Hepatocyte (in vitro differentiated cells): ENCODE measurements at places on chromosomes 2 and 18. TPM values are rescaled to one million over a fixed set of nuclear protein-coding genes. Genes with fewer than 3 reads are reported as not detected.
A peak's percentile ranks its signal among the peaks of the same experiment; 100 is the strongest.

DNA sequence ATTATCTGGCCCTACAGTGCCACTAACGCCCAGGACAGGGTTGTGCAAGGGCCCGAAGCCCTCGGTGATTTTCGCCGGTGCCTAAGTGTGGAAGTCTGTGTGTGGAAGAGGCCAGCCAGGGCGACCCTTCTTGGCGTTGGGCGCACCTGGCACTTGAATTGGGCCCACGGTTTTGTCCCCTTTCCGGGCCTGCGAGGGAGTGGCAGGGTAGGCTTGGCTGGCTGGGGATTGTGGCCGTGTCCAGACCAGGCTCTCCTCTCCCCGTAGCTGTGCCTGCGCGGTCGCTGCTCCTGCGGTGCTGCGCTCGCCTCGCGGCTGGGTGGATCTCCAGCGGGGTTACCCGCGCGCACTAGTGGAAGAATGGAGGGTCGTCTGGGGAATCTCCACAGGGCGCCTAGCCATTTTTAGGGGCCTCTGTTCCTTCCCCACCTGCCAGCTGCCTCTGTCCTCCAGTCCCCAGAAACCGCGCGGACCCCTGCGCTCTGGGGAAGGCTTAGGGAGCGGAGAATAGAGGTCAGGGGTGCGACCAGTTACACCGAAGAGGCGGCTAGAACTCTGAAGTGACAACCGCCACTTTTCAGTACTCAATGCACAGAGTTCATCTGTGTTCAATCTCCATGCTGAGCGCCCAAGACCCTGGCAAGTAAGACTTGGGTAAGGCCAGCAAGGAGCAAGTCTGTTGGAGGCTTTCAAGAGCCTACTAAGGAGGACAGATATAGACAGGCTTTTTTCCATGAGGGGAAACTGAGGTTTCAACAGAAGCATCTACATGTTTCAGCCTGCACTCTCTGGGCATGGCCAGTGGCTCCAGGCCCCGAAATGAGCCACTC is 16.0 kb downstream of the EVX2 start:
- no peak for DNase-seq

DNA sequence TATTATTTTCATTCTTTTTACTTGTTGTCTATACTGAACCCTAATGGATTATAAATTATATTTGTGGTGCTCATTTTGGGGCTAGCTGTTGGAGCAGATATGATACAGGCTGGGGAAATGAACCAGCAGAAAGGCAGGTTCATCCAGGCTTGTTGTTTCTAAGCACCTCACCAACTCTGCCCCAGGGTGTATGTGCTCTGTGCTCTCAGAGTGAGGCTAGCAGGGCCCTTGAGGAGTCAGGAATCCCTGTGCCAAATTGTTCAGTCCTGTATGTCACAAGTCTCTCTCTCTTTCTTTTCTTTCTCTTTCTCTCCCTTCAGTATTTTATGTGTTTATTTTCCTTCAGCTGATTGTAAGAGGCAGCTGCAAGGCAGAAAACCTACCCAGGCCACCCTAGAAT is 181.1 kb upstream of the DPP10 start:
- no peak for DNase-seq

DNA sequence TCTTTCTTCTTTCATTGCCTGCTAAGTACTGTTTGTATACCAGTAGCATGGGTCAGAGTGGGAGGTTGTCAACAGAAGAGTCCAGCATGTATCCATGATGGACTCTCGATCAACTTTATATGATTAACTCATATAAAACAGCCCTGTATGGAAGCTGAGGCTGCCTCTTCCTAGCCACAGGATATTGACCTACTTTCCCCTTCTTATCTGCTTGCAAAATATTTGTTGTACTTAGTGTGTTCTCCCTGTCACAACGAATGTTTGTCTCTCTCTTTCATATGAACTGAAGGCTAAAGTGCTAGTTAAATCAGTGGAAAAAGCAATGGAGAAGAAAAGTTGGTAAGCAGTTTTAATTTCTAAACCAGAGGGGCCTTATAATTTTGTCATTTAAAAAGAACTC is 17.8 kb downstream of the MYO1B start:
- DNase-seq = no peak

GRCh38 chr2:44623622-44624351 is 262.0 kb downstream of the CAMKMT start:
- no peak for DNase-seq

DNA sequence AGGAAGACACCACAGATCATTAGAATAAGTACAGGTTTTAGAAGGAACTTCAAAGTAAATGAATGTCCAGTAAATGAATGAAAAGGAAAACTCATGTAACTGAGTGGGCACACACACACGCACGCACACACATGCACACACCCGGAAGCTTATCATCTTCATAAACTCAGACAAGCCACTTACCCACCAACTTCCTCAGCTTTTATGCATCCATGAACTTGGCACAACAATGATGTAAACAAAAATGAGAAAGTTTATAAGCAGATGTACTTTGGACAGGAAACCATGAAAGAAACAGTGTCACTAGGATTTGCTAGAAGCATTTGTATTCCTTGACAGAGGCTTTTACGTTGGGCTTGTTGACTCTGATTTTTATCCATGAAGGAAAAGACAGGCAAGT is 23.2 kb downstream of the RNF152 start:
- no peak for DNase-seq

- DNase-seq = no peak
Observed at GRCh38 chr2:240635998-240636547, 10.8 kb downstream of the GPR35 start.

DNA sequence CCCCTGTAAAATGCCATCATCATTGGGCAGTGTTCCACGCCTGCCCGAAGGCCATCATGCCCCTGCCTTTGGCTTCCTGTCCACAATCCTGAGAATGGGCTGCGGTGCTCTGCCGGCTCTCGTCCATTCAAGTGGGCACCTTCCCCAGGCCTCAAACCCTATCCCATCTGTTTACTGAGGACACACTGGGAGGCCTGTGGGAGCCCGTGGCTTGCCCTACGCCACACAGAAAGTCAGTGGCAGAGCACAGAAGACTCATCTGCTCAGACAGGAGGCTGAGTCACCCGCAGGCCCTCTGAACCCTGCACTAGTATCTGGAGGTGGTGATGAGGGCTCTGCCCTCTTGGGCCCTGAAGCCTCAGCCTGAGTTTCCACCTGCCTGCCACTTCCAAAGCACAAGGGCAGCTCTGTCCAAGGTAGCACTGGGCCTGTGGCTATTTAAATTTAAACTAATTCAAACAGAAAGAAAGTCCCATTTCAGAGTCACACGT is 19.1 kb upstream of the ANKRD53 start:
- peak; percentile 2 for DNase-seq

DNA sequence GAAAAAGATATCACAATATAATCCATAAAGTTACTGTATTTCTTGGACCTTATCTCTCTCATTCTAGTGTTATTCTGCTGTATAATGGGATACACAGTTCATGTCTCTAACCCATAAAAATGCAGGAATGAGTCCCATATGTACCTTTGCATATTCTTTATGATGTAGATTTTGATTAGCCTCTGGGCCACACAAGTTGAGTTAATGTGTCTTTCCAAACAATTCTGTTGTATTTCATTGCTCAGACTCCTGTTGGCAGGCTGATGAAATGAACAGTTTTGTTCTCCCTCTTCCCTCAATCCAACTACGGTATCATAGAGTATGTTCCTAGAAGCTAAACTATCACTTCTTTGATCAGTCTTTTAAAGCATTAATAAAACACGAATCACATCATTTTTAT is 113.2 kb upstream of the SATB2 start:
- DNase-seq = no peak

DNA sequence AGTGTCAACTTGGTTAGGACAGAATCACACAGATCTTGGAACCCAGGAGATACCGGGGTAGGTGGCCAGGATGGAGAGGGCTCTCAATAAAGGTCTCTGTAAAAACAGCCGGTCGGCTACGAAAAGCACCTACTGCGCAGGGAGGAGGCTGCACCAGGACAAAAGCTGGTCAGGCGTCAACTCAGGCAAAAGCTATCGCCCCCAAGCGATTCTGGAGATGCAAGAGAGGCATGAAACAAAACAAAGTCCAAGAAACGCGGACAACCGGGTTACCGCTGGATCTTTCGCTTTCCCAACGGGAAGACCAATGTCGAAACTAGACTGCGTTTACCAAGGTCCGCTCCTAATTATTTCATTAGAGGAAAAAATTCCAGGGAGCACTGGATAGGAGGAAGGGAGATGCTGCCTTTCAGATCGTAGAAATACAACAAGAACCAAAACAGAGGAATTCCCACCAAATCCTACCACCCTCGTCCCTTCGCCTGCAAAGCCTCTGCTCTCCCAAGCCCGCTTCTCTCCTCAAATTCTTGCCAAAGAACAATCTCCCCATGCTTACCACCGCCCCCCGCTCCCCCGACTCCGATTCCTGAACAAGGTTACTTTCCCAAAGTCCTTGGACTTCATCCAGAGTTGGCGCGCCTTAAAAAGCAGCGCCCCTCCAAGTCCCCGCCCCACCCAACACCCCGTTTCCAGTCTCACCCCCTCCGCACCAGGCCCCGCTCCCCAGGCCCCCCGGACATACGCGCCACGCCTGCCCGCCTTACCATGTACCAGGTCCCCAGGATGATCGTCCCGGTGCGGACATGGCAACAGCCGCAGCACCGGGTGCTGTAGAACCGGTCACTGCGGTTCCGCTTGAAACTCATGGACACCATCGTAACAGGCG is 539 bp downstream of the LAPTM4A start:
- peak; percentile 78 for DNase-seq

DNA sequence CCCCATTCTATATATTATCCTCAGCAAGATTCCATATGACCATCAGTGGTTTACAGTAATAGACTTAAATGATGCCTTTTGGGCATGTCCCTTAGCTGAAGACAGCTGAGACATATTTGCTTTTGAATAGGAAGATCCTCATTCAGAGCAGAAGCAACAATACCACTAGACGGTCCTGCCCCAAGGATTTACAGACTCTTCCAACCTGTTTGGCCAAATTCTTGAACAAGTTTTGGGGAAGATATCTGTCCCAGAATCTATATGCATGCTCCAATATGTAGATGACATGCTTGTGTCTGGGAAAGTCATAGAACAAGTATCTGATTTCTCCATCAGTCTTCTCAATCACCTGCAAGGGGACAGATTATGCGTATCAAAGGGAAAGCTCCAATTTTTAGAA is 137.1 kb upstream of the RMP24 start:
- no peak for DNase-seq

DNA sequence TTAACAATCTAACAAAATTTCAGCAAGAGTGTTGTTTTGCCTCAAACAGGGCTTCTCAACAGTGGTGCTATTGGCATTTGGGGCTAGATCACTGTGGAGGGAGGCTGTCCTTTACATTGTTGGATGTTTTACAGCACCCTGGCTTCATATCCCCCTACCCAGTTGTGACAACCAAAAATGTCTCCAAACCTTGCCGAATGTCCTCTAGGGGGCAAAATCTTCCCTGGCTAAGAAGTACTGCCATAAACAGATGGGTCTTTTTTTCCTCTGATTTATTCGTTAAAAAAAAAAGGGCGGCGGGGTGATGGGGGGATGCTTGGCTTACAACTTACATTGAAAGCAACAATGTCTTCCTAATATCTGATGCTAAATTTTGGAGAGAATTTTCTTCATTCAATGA is 207.6 kb upstream of the CCDC150 start:
- no peak for DNase-seq

DNA sequence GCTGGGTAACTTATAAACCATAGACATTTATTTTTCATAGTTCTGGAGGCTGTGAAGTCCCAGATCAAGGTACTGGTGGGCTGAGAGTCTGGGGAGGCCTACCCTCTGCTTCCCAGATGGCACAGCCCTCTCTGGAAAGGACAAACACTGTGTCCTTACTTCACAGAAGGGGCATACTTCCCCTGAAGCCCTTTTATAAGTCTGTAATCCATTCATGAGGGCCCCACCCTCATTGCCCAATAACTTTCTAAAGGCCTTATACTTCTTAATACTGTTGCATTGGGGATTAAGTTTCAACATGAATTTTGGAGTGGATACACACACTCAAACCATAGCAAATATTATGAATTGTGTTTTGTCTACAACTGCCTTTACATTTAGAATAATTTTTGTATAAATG is 36.0 kb downstream of the ATIC start:
- DNase-seq = no peak

- no peak for DNase-seq
Observed at GRCh38 chr2:228107846-228108245, 73.6 kb downstream of the SPHKAP start.

DNA sequence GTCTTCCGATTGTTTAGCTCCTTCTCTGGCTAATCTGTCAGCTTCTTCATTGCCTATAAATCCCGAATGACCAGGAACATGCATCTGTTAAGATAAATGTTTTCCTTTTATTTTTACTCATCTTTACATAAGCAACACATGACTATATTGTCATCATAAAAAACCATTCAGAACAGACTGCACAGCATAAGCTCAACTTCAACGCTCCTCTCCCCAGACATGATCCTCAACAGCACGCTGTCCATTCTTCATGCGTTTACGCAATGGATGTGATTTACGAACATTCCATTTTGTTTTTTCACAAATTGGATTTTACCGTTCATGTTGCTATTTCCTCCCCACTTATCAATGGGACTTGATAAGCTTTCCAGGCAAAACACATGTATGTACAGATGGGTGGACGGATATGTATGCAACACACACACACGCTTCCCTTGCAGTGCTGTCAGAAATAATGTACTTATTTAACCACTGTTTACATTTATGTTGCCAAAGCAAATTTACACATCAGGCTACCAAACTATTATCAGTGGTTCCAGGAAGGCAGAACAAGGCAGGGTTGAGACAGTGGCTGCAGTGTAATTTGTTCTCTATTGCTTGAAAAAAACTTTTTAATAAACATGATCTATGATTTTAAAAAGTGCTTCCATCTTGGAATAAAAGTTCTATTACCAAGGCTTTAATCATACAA is 12.2 kb downstream of the RNASEH1 start:
- DNase-seq = no peak

DNA sequence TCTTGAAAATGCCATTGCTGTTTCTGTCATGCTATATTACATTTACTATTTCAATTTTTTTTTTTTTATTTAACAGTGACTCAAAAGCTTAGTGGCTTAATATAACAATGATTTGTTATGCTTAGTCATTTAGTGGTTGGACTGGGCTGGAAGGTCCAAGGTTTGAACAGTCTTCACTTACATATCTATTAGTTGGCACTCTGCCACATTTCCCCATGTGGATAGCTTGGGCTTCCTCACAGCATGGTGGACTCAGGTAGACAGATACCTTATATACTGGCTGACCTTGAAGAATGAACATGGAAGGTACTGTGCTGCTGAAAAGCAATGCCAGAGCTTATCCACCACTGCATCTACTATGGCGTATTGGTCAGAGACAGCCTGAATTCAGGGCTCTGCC is 909.5 kb upstream of the SOX11 start:
- DNase-seq = no peak

- no peak for DNase-seq
Observed at GRCh38 chr18:54218299-54218698, 6.2 kb downstream of the MBD2 start.

- peak; percentile 26 for DNase-seq
Observed at GRCh38 chr18:10015288-10015701, 101.5 kb downstream of the VAPA start.

The KRTCAP3 gene
- 11.4 and 19.3 TPM in 2 replicates for total RNA-seq

The UGT1A7 gene
- 0.07 TPM in 1 of 2 replicates, not detected in the other for total RNA-seq

The IL1F10 gene
- not detected in 2 replicates for total RNA-seq

The HOXD12 gene
- 17.9 and 29.0 TPM in 2 replicates for total RNA-seq

The ARHGAP25 gene
- total RNA-seq = 0.47 TPM in 1 of 2 replicates, not detected in the other

The KCNG2 gene
- not detected in 2 replicates for total RNA-seq

The DSC2 gene
- 49.2 and 59.6 TPM in 2 replicates for total RNA-seq

The PTPN18 gene
- 34.8 and 35.7 TPM in 2 replicates for total RNA-seq

The CABYR gene
- total RNA-seq = 5.3 and 7.5 TPM in 2 replicates
